ENCODE measurements at places on chromosomes 5 and 9.

GRCh38 chr9:119282476-119283077 lies 86.7 kb downstream of the BRINP1 start:
- DNase-seq, result no peak

GRCh38 chr9:91074866-91075265 lies 273.2 kb downstream of the SYK start:
- no peak for DNase-seq

- DNase-seq, result no peak
Measured at GRCh38 chr5:173970878-173971650, 17.9 kb upstream of the C5orf47 start.

GRCh38 chr5:125152044-125152443 lies 405.6 kb upstream of the ZNF608 start:
- DNase-seq, result no peak

DNA sequence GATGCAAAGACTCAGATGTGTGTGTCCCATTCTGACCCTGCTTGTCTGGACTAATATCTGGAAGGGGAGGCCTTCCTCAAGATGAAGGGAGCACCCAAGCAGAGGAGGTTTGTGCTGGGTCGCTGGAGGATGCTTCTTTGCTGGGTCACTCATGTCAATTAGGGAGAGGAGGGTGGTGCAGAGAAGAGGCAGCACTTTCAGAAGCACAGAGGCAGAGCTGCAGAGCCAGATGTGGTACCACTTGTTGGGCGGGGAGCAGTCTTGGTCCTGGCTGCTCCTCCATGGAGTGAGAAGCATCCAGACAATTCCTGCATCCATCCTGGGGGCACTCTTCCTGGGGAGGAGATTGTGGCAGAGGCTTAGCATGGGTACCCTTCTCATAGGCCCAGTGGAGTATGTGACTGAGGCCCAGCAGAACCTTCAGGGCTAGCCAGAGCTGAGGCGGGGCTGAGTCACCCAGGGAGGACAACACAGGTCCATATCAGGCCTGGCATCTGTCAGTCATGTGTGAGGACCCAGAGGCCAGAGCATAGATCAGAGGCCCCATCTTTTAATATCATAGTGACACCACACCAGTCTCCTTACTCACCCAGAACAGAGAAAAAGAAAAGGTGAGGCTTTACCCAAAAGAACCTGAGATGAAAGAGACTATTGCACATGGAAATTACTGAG lies 59.8 kb downstream of the TNFSF15 start:
- DNase-seq, result no peak

- DNase-seq, result no peak
Measured at GRCh38 chr9:119761812-119762211, 392.6 kb upstream of the BRINP1 start.

- DNase-seq, result no peak
Measured at GRCh38 chr5:118924006-118924389, 64.3 kb downstream of the DTWD2 start.

DNA sequence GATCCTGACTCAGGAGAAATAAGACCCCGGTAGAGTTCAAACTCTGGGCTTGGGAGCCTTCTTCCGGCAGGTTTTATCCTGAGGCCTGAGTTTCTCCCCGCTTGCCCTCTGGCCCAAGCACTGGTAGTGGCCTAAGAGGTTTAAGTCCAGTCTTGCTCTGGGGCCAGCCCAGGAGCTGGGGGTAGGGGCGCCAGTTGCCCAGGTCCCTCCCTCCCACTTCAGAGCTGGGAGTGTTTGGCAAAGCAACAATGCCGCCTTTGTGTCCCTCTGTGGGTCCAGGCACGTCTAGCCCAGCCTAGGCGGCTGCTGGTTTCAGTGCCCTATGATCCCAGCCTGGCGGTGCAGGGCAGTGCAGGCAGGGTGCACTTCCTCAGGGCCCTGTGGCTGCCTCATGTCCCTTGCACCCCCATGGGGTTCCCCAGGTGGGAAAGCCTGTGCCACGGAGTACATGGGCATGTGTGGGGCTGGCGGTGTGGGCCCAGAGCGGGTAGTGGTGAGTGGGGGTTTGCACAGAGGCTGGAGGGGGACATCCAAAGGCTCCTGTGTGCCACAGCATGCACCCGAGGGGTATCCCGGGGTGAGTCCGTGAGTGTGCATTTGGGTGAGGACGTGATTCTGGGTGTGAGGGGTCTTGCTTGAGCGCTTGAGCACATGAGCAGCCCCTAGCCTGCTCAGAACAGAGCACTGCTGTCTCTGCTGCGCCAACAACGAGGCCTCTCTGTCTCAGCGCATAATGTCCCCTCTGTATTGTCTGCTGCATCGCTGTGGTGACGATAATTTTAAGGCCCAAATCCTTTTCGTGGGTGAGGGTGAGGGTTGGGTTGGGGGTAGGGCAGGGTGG lies 61.7 kb upstream of the PSD2 start:
- DNase-seq, result no peak

DNA sequence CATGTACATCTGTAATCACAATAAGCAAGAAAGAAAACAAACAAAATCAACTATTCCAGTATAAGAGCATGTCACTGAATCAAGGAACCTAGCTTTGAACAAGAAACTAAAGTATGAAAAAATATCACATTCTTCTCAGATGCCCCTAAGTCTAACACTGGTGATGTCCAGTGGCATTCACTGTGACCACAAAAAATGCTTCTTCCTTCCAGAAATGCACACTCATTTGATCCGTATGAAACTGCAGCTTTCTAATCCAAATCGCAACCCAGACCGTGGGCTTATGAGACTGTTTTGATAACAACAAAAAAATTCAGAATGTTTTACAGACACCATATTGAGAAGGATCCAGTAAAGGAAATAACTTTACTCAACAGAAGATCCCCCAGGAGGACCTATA lies 320.1 kb upstream of the TARS1 start:
- no peak for DNase-seq

DNA sequence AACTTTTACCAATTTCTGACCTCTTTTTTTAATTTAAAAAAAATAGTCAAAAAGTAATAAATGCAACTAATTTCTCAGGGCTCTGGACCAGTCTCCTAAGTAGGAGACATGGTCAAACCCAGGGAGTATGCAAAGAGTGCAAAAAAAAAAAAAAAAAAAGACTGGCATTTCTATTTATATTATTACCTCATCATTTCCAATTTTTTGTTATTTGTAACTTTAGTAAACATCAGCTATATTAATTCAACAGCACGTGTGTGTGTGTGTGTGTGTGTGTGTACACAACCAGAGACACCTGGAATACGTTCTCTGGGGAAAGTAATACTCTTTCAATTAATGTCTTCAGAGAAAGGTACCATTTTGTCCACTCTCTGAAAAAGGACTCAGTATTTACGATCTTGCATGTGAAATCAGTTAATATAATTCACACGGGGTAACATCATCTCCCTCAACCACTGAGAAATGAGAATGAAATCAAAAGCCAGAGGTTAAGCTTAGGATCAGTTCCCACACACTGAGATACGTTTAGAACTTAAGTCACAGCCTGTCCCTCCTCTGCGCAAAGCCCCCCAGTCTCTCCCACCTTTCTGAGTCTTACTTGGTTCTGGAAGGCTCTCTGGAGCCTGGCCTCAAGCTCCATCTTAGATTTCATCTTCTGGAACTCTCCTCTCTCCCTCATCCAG lies 21.9 kb downstream of the ZNF608 start:
- DNase-seq, result no peak

DNA sequence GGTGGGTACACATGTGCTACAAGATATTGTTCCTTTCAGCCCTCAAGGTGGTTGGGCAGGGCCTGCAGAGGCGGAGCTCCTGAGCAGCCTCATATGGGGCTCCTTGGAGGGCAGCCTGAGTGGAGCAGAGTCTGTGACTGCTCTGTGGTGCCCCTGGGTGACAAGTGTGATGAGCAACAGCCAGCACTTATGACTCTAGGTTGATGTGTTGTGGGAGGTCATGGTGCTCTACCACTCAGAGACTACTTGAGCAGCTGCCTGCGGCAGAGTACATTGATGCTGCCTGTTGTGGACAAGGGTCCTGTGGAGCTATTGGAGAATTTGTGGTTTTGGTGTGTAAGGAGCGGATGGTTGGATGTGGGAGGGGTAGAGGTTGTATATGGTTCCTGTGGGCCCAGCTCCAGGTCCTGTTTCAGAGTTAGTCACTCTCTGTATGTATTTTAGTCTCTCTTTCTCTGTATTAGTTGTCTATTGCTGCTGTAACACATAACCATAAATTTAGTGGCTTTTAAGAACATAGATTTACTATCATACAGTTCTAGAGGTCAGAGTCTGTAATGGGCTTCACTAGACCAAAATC lies 141.3 kb downstream of the SREK1 start:
- DNase-seq, result no peak

GRCh38 chr9:91905991-91906469 lies 44.0 kb downstream of the ROR2 start:
- DNase-seq, result peak; percentile 50

GRCh38 chr9:91426123-91426745 lies 2.6 kb upstream of the NFIL3 start:
- DNase-seq, result peak; percentile 34

DNA sequence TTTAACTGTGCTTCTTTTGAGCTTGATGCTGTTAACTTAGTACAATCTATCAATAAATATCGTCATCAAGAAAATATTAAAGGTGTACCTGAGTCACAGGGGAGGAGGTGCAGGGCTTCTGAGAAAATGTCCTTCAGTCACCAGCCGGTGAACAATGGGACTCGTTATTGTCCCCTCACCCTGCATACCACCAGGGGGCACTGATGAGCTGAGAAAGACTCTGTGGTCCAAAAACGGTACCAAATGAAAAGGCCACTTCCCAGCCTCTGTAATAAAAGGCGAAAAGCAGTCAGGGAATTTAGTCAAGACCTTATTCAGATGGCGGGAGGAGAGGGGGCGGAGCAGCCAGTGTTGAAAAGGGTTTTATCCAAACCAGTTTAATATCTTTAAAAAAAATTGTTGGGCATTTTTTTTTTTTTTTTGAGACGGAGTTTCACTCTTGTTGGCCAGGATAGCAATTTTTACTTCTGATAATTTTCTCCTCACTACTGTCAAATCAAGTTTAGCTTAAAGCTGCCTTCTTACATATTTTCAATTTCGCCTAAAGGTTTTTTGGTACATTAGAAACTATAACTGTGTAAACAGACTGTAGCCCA lies 271.9 kb upstream of the ADAMTS16 start:
- DNase-seq, result no peak

GRCh38 chr9:123069010-123069481 lies 35.6 kb downstream of the GPR21 start:
- no peak for DNase-seq

DNA sequence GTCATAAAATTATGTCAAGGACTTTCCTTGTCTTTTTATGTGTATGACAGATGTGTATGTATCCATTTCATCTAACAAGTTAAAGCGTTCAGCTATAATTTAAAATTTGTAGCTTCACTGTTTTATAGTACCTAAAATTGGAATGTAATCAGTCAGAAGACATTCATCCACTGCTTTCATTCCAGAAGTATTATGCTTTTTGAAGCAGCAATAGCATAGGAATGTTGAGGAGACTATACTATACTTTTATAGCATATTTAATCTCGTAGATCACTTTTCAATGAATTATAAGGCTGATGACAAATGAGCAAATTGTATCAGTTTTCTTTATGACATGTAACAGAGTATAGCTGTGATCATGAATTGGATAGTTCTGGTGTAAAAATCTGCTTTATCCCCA lies 6.9 kb downstream of the PCDHGA12 start:
- DNase-seq, result no peak

GRCh38 chr5:144711172-144711571 lies 540.5 kb downstream of the KCTD16 start:
- no peak for DNase-seq

- no peak for DNase-seq
Measured at GRCh38 chr9:1077616-1078015, 27.5 kb downstream of the DMRT2 start.

DNA sequence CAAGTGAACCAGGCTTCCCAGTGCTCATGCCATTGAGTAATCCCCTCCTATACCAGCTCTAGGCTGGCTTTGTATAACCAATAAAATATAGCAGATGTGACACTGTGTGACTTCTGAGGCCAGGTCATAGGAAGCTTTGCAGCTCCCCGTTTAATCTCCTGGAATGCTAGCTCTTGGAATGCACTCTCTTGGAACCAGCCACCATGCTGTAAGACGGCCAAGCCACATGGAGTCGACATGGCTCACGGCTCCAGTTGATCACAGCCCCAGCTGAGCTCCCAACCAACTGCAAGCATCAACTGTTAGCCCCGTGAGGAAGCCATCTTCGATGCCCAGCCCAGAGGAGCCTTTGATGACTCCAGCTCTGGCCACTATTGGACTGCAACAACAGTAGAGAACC lies 74.5 kb downstream of the SH3TC2 start:
- DNase-seq, result no peak

DNA sequence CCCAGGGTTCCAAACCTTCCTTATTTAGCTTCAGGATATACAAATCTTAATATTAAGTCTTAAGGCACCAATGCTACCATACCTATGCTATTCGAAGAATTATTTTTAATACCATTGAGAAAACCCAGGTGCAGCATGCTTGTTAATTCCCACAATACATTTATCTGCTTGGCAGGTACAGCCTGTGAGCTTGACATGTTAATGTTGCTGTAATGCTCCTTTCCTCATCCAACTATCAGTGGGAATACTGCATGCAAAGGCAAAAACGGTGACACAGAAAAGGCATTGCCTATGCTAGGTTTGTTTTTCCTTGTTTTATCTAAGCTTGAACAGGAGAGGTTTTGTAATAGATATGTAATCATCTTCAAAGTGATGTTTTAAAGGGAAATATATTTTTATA lies 135.7 kb upstream of the COX7C start:
- no peak for DNase-seq

- DNase-seq, result no peak
Measured at GRCh38 chr9:79638806-79639205, 67.0 kb downstream of the TLE4 start.
